ENCODE measurements at places on chromosomes 3 and 15.

- no peak for DNase-seq
Observed at GRCh38 chr15:39907216-39907615, 12.8 kb downstream of the GPR176 start.

GRCh38 chr3:177102553-177102952 is 94.7 kb downstream of the TBL1XR1 start:
- no peak for DNase-seq

- DNase-seq = no peak
Observed at GRCh38 chr3:1068985-1069384, 23.8 kb upstream of the CNTN6 start.

DNA sequence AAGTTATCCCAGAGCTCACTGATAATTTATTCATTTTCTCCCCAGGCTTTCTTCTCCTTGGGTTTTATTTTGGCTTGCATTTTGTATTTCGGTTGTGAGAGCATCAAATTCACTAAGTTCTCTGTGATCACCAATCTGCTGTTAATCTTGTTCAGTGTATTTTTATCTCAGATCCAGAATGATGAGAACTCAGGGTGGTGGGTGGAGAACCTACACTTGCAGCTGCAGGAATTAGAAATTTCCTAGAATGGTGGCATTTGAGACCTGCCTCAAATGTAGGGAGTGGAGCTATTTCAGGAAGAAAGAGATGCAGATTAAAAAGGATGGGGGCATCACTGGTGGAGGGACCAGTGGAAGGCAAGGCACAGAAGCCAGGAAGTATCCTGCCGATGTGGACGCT is 129.6 kb downstream of the OPA1 start:
- DNase-seq = no peak

DNA sequence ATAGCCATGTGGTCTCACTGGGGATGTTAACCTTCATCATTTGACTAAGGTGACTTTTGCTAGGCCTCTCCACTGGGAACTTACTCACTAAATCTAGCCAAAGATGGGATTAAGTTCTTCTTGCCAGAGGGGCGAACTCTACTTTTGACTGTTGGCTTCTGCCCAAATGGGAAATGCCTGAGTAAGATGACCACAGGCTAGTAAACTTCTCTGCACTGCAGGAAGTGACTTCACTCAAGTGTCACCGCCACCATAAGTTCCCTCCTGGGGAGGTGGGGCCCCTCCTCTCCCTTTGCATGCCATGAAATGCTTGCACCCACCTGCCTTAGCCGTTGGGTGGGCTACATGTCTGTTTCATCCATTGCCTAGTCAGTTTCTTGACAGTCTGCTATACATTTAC is 388.3 kb downstream of the FEZF2 start:
- no peak for DNase-seq

DNA sequence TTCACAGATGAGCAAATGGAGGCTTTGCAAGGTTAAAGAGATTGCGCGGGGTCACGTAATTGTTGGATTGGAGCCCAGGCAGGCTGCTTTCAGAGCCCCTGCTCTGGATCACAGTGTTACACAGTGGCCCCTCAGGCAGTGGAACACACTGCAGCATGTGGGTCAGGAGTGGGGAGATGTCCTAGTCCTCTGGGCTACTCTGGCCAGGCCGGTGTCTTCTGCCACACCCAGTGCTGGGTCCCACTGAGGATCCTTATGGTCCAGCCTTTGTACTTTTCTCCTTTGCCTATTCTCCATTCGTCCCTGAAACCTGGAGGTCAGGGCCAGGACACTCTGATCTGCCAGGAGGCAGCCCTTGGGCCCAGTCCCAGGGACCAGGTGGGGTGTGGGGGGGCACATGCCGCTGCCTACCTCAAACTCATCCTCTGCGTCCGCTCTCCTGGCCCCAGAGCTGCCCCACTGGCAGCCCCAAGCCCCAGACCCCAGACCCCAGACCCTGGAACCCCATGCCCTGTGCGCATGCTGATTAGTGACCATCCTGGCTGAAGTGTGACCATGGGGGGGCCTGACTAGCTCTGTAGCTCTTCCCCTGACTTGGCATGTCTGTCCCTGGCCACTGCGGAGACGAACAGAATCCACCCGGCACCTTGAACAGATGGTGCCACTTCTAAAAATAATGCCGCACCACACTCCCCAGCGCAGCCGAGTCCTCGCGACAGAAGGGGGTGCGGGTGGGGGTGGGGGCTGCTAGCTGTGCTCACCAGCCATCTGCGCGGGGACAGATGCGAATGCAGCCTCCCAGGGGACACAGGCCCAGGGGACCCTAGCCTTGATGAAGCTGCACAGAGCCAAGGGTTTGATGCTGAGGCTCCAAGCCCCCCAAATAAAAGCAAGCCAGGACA is 41.6 kb downstream of the ATP2B2 start:
- DNase-seq = no peak

DNA sequence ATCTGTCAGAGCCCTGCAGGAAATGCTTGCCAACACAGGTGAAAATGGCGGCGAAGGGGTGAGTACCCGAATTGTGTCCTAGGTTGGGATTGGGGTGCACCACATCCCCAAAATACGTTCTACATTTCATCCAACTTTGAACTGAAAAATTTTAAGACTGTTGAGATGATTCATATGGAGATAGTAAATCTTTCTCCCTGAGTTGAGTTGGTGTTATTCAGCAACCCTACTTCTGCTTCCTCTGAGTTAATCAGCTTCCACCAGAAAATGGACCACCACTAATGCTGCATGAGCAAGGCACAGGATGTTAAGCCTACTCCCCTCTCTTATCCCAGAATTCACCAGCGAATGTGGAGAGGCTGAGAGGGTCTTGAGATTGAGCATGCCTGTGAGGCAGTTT is 192.9 kb downstream of the RYR3 start:
- DNase-seq = no peak

DNA sequence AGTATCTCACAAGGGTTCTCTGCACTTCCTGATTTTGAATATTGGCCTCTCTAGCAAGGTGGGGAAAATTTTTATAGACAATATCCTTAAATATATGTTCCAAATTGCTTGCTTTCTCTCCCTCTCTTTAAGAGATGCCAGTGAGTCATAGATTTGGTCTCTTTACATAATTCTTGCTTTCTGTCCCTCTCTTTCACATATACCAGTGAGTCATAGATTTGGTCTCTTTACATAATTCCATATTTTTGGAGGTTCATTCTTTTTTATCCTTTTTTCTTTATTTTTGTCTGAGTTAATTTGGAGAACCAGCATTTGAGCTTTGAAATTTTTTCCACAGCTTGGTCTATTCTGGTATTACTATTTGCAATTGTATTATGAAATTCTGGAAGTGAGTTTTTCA is 77.7 kb upstream of the NUDT16 start:
- no peak for DNase-seq

DNA sequence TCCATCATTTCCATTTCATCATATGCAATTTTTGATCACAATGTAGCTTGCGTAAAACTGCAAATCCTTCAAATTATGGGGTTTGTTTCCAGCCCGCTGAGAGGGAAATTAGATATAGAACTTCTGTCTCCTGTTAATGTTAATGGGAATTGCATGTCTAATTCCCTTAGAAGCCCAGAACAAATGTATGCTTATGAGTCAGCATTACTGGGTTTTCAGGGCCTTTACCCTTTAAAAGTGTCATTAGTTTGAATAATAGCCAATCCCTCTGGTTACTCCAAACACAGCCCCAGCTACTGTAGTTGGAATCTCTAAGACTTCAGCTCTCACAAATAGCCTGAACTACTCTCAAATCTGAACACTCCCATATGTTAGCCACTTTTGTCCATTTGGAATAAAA is 439.4 kb downstream of the C3orf38 start:
- no peak for DNase-seq

DNA sequence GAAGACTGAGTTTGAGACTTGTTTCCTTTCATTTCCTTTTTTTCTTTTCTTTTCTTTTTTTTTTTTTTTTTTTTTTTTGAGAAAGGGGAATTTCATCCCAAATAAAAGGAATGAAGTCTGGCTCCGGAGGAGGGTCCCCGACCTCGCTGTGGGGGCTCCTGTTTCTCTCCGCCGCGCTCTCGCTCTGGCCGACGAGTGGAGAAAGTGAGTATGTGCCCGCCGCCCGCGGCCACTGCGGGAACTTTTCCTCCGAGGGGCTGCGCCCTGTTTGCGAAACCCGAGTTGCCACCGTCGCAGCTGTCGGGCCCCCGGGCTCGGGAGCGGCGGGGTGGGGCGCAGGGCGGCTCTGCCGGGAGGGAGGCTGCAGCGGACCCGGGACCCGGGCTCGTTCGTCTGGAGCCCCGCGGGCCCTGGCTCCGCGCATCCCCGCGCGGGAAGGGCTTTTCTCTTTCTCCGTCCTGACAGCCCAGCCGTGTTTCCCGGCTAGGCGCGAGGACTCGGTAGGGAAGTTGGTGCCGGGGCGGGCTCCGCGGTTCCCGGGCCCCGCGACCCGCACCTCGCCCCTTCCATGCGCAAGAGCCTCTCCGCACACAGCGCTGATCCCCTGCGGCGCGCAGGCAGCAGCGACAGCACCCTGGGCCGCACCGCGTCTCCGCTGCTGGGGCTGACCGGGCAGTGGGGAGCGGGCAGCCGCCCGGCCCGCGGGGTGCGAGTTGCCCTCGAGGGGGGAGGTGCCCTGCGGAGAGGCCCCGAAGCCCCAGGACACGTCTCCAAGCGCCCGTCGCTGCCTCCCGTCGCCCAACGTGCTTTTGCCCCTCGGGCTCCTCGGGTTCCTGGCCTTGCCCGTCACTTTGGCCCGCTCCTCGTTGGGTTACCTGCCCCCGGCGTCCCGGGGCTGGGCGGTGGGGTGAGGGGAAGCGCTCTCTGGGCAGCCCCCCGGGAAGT is 1.4 kb downstream of the IGF1R start:
- DNase-seq = no peak

Data from activated CD4-positive, CD25-positive, alpha-beta regulatory T cell (primary cell).